MCF 10A (cell line): ENCODE measurements at places on chromosomes 7 and 10. TPM values are rescaled to one million over a fixed set of nuclear protein-coding genes. Genes with fewer than 3 reads are reported as not detected.
A peak's percentile ranks its signal among the peaks of the same experiment; 100 is the strongest.

DNA sequence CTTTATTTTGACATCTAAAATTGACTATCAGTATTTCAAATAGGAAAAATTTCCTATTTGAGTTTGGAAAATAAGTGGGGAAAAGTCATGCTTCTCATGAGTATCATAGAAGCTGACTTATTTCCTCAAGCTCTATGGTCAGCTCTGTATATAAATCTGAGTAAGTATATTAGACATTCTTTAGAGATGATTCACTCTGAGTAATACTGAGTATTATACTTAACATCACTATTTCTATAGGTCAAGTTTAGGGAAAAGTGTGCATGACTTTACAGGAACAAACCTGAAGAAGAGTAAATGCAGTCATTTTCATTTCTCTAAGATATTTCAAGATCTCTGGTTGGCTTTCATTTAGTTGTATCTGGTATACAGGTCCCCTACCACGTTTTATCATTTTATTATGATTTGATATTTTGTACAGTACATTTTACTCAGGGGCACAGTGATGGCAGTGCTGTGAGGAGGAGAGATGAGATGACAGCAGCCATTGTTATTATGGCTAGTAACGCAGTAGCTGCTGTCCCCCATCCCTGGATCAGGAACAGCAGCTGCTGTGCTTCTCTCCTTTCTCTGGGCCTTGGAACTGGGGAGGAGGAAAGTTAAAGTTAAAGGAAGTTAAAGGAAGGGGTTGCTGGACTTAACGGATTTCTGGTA, 15.2 kb downstream of the SND1 start:
- H3K27me3 ChIP-seq: no peaks in the 10 kb centered on the region
- peak; percentile 49 for DNase-seq
- peaks cover 46% of the 10 kb centered on the region for H3K36me3 ChIP-seq
- peaks cover 61% of the 10 kb centered on the region for H3K4me1 ChIP-seq
- H3K4me3 ChIP-seq: peak overlapping the region; percentile 36

GRCh38 chr7:66036788-66037187, 38.8 kb upstream of the ASL start:
- H3K36me3 ChIP-seq: no peaks in the 10 kb centered on the region
- no peak overlapping the region for H3K27ac ChIP-seq
- H3K27me3 ChIP-seq: no peaks in the 10 kb centered on the region
- H3K4me3 ChIP-seq: no peak overlapping the region
- no peaks in the 10 kb centered on the region for H3K4me1 ChIP-seq

GRCh38 chr7:107833684-107834106, 30.7 kb upstream of the SLC26A3 start:
- peaks cover 10% of the 10 kb centered on the region for H3K4me1 ChIP-seq
- H3K36me3 ChIP-seq: no peaks in the 10 kb centered on the region
- H3K27me3 ChIP-seq: peaks cover 41% of the 10 kb centered on the region
- no peak overlapping the region for H3K27ac ChIP-seq

DNA sequence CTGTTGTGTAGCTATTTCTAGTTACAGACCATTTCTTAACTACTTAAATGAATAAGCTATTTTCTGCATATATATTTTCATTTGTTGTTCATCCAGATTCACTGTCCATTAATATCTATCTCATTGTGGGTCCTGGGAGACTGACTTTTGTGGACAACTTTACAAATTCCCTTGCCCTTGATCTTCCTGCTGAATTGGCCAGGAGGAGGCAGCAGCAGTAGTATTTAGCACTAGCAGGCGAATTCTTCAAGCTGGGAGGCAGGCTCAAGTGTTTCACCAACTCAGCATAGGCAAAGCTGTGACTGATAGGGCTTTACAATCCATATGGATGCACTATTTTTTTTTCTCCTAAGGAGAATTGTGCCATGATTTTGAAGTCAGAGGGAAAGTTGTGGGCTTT, 461.0 kb upstream of the NRG3 start:
- H3K27ac ChIP-seq: no peak overlapping the region
- DNase-seq: peak; percentile 35
- no peaks in the 10 kb centered on the region for H3K36me3 ChIP-seq
- peaks cover 12% of the 10 kb centered on the region for H3K27me3 ChIP-seq
- no peak overlapping the region for H3K4me3 ChIP-seq

GRCh38 chr7:106792233-106792926, 72.7 kb upstream of the PIK3CG start:
- no peak overlapping the region for H3K4me3 ChIP-seq
- no peak for DNase-seq
- peaks cover 40% of the 10 kb centered on the region for H3K27me3 ChIP-seq
- no peaks in the 10 kb centered on the region for H3K4me1 ChIP-seq

DNA sequence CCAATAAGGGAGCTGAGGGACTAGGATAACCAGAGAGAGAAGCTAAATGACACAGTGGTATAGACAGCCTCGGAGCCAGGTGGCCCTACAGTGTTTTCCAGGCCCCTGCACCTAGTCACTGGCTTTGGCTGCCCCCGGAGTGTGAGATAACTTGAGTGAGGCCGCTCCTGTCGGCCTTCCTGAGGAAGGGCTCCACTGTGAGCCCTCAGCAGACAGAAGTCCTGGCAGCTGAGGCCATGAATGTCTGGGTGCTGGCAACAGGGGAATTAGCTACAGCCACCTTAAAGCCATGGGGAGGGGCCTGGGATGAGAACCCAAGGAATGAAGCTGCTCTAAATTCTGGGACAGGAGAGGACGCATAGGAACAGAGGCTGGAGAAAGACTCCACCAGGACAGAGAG, 4.6 kb upstream of the GDF10 start:
- no peak for DNase-seq
- H3K4me1 ChIP-seq: no peaks in the 10 kb centered on the region
- H3K36me3 ChIP-seq: peaks cover 5% of the 10 kb centered on the region

DNA sequence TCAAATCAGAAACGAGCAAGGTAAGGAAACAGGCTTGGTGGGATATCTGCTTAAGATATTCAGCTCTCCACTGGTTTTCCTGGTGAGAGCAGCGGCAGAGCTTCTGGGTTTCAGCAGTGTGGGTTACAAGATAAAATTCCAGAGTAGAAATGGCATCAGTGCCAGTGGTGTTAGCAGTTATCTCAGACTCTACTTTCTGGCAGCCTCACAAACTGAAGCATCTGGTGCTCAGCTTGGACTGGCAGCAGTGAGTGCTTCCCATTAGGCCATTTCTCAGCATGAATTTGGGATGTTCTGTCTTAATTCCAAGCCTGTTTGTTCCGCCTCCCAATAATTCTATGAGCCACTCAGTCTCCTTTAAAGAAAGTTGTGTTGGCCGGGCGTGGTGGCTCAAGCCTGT, 6.9 kb upstream of the GSTO2 start:
- peak overlapping the region; percentile 89 for H3K27ac ChIP-seq
- peaks cover 90% of the 10 kb centered on the region for H3K36me3 ChIP-seq
- peaks cover 29% of the 10 kb centered on the region for H3K4me1 ChIP-seq
- H3K27me3 ChIP-seq: no peaks in the 10 kb centered on the region
- H3K4me3 ChIP-seq: no peak overlapping the region

The SH3PXD2A gene
- 13.2 and 15.0 TPM in 2 replicates for total RNA-seq

The ARHGEF5 gene
- total RNA-seq: 48.2 and 54.7 TPM in 2 replicates

The FRMPD2 gene
- total RNA-seq: 0.98 and 1.3 TPM in 2 replicates

- no peak for DNase-seq
- H3K4me3 ChIP-seq: no peak overlapping the region
- peaks cover 12% of the 10 kb centered on the region for H3K36me3 ChIP-seq
- no peaks in the 10 kb centered on the region for H3K4me1 ChIP-seq
- H3K27me3 ChIP-seq: no peaks in the 10 kb centered on the region
Observed at GRCh38 chr7:129388333-129389098, 45.7 kb upstream of the STRIP2 start.

- H3K36me3 ChIP-seq: no peaks in the 10 kb centered on the region
- no peaks in the 10 kb centered on the region for H3K27me3 ChIP-seq
- peaks cover 6% of the 10 kb centered on the region for H3K4me1 ChIP-seq
- no peak overlapping the region for H3K27ac ChIP-seq
- DNase-seq: no peak
Observed at GRCh38 chr10:85490431-85490830, 876.2 kb downstream of the GRID1 start.

DNA sequence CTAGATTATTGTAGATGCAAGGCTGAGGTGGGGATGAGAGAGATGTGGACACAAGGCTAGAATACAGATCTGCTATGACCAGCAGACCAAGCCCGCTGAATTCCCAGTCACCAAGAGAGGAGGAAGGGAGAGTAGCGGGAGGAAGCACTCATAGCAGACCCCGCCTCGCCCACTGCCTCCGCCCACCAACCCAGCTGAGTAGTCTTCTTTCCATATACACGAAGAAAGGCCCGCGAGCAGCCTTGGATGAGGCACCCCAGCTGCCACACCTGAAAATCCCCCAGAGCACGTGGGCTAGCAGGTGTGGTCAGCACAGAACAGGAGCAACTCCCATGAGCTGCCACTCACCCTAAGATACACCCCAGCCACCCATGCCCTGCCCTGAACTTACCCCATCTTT, 7.9 kb upstream of the H2BK1 start:
- DNase-seq: no peak
- peaks cover 93% of the 10 kb centered on the region for H3K36me3 ChIP-seq
- no peaks in the 10 kb centered on the region for H3K4me1 ChIP-seq
- no peak overlapping the region for H3K27ac ChIP-seq

DNA sequence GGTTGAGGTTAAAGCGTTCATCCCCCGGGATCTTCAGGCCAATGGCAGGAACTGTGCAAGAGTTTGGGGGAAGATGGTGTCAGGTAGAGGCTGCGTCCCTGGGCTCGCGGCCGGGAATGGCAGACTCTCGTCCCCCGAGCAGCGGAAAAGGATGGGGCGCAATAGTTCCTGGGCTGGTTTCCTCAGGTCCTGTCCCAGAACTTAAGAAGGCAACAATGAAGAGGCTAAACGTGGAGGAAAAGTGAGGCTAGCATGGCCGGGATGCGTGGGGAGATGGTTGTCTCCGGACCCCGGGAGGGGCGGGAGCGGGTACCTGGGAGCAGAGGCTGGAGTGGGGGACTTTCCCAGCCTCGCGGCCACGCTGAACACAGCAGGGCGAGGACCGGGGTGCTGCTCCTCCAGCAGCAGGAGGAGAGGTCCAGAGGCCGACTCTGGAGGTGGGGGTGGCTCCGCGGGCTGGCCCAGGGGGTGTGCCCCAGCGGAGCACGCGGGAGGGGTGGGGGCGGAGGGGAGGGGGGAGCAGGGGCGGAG, 882 bp downstream of the IRF5 start:
- H3K27ac ChIP-seq: no peak overlapping the region
- peak; percentile 30 for DNase-seq

The PLXNA4 gene
- not detected in 2 replicates for total RNA-seq

The CYP3A7 gene
- total RNA-seq: not detected in 2 replicates

DNA sequence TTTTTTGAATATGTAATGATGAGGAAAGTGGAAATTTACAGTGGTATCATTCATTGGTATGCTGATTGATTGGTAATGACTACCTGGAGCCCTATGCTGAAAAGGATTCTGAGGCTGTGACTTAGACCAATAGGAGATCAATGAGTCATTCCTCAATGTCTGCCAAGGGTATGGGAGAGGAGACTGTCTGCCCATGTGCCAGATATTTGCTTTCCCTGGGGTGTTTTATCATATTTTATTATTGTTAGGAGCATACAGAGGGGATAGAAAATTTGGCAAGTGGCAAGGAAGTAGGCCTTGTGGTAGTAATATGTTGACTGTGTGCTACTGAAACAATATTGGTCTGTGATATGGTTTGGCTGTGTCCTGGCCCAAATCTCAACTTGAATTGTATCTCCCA, 54.8 kb downstream of the ASAH2B start:
- H3K27me3 ChIP-seq: peaks cover 33% of the 10 kb centered on the region
- no peak overlapping the region for H3K4me3 ChIP-seq
- no peak overlapping the region for H3K27ac ChIP-seq
- H3K36me3 ChIP-seq: no peaks in the 10 kb centered on the region
- peak; percentile 3 for DNase-seq

The TMEM229A gene
- not detected in 2 replicates for total RNA-seq

DNA sequence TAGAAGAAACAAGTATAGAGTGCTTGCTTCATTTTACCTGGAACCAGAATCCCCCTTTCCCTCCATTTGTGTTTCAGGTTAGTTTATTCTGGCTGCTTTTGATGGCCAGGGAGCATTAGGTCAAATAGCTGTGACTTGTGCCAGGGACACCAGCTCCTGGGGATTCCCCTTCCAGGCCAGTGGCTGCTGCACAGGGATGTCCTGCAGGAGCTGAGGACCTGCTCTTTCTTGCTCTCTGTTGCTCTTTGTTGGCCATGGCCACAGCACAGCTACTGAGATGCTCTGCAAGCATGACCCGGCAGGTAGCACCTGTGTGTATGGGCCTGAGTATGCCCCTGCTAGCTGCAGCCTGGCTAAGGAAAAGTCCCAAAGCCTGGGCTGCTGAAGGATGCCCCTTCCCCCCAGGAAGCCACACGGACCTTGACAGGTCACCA, 208.9 kb downstream of the EBF3 start:
- no peak overlapping the region for H3K27ac ChIP-seq
- H3K27me3 ChIP-seq: no peaks in the 10 kb centered on the region
- H3K36me3 ChIP-seq: no peaks in the 10 kb centered on the region
- no peak for DNase-seq
- no peaks in the 10 kb centered on the region for H3K4me1 ChIP-seq

DNA sequence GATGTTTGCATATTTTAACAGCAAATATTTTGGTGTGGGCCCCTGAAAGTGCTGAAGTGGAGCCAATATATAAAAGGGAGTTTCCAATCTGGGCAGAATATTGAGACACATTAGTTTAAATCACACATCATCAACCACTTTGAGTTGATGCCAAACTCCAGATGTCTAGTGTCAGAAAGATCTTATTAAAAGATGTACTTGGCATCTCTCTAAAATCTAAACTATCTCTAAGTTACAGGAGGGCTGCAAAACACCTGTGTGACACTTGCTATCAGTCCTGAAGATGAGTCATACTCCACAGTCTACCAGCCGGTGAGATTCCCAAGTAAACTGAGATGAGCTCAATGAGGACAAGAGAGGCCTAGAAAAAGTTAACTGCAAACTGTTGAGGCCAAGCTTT, 11.4 kb downstream of the JAZF1 start:
- no peak for DNase-seq
- no peaks in the 10 kb centered on the region for H3K36me3 ChIP-seq
- H3K4me1 ChIP-seq: peaks cover 23% of the 10 kb centered on the region
- no peaks in the 10 kb centered on the region for H3K27me3 ChIP-seq

The PRF1 gene
- total RNA-seq: not detected in 2 replicates

DNA sequence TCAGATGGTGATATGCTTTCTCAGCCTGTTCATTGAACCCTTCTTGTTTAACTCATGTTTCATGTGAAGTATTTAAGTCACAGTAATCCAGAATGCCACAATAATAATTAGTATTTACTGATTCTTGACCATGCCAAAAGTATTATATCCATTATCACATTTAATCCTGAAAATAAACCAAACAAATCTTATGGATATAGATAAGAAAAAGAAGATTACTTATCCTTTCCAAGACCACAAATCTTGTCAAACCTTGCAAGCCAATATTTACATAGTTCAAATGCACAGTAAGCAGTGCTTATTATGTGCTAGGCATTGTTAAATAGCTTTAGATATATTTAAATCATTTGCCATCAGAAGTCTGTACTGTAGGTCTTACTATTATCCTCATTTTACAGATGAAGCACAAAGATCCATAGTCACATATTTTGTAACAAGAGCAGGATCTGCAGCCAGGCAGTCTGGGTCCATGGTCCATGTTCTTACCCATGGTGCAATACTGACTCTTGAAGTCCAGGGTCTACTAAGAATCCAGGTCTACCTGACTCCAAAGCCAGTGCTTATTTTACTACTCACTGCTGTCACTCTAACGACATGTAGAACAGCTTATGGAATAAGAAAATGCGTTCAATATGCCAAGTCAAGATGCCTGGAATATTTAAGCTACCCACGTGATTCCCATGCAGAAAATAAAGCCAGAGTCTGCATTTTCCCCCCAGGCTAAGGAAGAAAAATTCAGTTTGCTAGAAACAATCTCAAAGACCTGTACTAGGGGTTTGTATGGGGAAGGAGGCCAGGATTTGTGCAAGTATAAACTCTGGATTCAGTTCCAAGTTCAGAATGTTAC, 984.8 kb upstream of the LRRTM3 start:
- no peaks in the 10 kb centered on the region for H3K4me1 ChIP-seq
- no peak overlapping the region for H3K27ac ChIP-seq
- H3K4me3 ChIP-seq: no peak overlapping the region
- DNase-seq: no peak
- no peaks in the 10 kb centered on the region for H3K36me3 ChIP-seq
